ENCODE measurements at places on chromosomes 12 and 14.

- H3K27me3 ChIP-seq: peaks cover 5% of the 10 kb centered on the region
- H3K4me1 ChIP-seq: peaks cover 10% of the 10 kb centered on the region
- no peak for DNase-seq
Observed at GRCh38 chr14:38731962-38732361, 371.1 kb downstream of the SEC23A start.

GRCh38 chr14:103576371-103577024 lies 13.7 kb downstream of the COA8 start:
- H3K36me3 ChIP-seq: peaks cover 16% of the 10 kb centered on the region
- H3K27ac ChIP-seq: peak overlapping the region; percentile 53
- no peak overlapping the region for H3K4me3 ChIP-seq
- no peaks in the 10 kb centered on the region for H3K4me1 ChIP-seq
- no peak for DNase-seq
- H3K27me3 ChIP-seq: no peaks in the 10 kb centered on the region

GRCh38 chr14:23021434-23021833 lies 11.5 kb upstream of the C14orf93 start:
- peaks cover 25% of the 10 kb centered on the region for H3K4me1 ChIP-seq
- DNase-seq: no peak
- H3K36me3 ChIP-seq: peaks cover 14% of the 10 kb centered on the region
- H3K27ac ChIP-seq: no peak overlapping the region
- H3K4me3 ChIP-seq: no peak overlapping the region

- peaks cover 99% of the 10 kb centered on the region for H3K27me3 ChIP-seq
- no peak overlapping the region for H3K27ac ChIP-seq
- no peaks in the 10 kb centered on the region for H3K36me3 ChIP-seq
- peaks cover 32% of the 10 kb centered on the region for H3K4me1 ChIP-seq
Observed at GRCh38 chr14:36658123-36659009, 3.3 kb upstream of the PAX9 start.

- H3K4me1 ChIP-seq: peaks cover 3% of the 10 kb centered on the region
- no peak for DNase-seq
- peak overlapping the region; percentile 76 for H3K4me3 ChIP-seq
- H3K27me3 ChIP-seq: peaks cover 19% of the 10 kb centered on the region
- peaks cover 4% of the 10 kb centered on the region for H3K36me3 ChIP-seq
- no peak overlapping the region for H3K27ac ChIP-seq
Observed at GRCh38 chr12:123763093-123763492, 992 bp downstream of the DNAH10 start.

GRCh38 chr12:118337194-118337838 lies 35.4 kb downstream of the TAOK3 start:
- H3K4me1 ChIP-seq: no peaks in the 10 kb centered on the region
- no peaks in the 10 kb centered on the region for H3K27me3 ChIP-seq
- H3K27ac ChIP-seq: no peak overlapping the region
- no peak overlapping the region for H3K4me3 ChIP-seq
- no peaks in the 10 kb centered on the region for H3K36me3 ChIP-seq

DNA sequence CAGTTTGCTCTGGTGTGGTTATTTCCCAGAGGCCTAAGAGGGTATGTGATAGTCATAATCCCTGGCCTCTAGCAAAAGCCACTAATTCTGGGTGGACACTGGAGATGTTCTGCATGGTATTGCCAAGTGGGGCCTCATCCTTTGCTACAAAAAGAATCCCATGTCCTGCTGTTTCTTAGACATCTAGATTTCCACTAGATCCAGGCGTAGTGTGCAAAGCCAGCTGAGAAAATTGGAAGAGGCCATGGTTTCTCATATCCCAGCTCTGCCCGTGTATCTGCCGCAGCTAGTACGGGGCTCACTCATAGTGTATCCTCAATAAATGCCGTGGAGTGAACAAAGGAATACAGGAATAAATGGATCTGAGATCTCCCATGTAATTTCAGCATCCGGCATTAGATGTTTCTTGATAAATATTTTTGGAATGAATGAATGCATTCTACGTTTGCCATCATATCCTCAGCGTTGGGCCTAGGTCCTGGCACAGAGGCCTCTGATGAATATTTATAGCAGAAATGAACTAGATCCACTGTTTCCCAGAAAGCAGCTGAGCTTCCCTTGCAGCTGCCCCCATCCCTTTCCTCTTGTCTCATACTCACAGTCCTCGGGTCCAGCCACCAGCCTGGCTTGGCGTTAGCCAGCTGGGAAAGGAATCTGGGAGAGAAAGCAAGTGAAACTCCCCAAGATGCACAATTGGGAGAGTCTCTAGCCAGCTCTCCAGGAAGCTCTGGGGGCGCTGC lies 76.3 kb upstream of the NOS1 start:
- no peaks in the 10 kb centered on the region for H3K36me3 ChIP-seq
- H3K4me1 ChIP-seq: no peaks in the 10 kb centered on the region
- H3K27ac ChIP-seq: no peak overlapping the region
- no peak for DNase-seq
